CD4-positive, alpha-beta memory T cell (primary cell): ENCODE measurements at places on chromosomes 3 and 15. TPM values are rescaled to one million over a fixed set of nuclear protein-coding genes. Genes with fewer than 3 reads are reported as not detected.

DNA sequence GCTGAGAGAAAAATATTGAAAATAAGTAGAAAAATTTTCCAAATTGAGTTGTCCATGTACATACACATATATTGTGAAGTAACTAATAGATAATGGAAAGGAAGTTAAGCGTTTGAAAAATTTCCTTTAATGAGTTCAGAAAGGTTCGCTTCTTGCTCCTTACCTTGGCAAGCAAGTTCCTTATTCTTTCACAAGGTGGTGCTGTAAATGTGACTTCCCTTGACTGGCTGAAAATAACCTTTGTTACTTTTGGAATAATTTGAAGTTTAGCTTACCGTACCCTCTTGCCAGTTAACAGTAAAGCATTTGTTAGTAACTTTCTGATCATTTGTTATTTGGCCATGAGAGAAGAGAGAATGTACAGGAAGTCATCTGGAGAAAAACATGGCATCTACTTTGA, 41.6 kb downstream of the PYDC2 start:
- DNase-seq: no peak
- no peaks in the 10 kb centered on the region for H3K27me3 ChIP-seq
- no peak overlapping the region for H3K27ac ChIP-seq
- no peaks in the 10 kb centered on the region for H3K4me1 ChIP-seq
- no peaks in the 10 kb centered on the region for H3K36me3 ChIP-seq

DNA sequence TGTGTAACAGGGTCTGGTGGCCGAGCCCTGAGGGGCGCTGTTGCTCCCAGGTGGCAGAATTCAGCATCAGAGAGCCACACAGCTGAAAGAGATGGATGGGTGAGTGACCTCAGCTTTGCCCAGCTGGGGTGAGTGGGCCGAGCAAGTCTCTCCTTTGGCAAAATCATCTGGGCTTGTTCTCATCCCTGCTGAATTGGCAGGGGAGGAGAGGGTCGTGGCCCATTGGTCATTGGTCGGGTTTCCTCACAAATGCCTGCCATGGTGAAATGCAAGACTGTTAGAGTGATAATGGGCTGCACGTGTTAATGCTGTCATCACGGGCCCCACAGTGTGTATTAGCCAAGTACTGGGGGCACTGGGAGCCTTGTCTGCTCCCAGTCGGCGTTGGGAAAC, 15.9 kb downstream of the ABHD2 start:
- no peaks in the 10 kb centered on the region for H3K27me3 ChIP-seq
- DNase-seq: no peak
- no peak overlapping the region for H3K4me3 ChIP-seq
- peaks cover 13% of the 10 kb centered on the region for H3K36me3 ChIP-seq
- peaks cover 10% of the 10 kb centered on the region for H3K4me1 ChIP-seq
- H3K27ac ChIP-seq: no peak overlapping the region

DNA sequence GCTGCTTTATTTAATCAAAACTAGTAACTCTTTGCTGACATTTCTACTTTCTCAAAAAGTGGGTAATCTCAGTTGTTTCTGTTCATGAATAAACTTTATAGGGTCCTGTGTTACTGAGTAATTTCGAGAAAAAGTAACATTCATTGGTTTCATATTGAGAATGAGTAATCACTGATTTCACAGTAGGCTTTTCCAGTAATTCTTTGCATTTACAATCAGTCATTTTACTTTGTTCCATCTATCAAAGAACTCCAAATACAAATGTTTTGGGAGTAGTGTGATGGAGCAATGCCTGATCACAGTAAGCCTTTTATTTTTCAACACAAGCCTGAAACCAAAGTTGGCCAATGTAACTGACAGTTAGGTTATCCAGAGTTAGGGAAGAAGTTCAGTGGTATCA, 353.6 kb downstream of the ULK4 start:
- no peak for DNase-seq
- no peaks in the 10 kb centered on the region for H3K27me3 ChIP-seq
- no peaks in the 10 kb centered on the region for H3K4me1 ChIP-seq

- DNase-seq: no peak
- H3K4me3 ChIP-seq: no peak overlapping the region
- H3K27me3 ChIP-seq: no peaks in the 10 kb centered on the region
- no peak overlapping the region for H3K27ac ChIP-seq
- H3K36me3 ChIP-seq: no peaks in the 10 kb centered on the region
- H3K4me1 ChIP-seq: no peaks in the 10 kb centered on the region
Observed at GRCh38 chr15:84830036-84830435, 12.9 kb downstream of the ALPK3 start.

DNA sequence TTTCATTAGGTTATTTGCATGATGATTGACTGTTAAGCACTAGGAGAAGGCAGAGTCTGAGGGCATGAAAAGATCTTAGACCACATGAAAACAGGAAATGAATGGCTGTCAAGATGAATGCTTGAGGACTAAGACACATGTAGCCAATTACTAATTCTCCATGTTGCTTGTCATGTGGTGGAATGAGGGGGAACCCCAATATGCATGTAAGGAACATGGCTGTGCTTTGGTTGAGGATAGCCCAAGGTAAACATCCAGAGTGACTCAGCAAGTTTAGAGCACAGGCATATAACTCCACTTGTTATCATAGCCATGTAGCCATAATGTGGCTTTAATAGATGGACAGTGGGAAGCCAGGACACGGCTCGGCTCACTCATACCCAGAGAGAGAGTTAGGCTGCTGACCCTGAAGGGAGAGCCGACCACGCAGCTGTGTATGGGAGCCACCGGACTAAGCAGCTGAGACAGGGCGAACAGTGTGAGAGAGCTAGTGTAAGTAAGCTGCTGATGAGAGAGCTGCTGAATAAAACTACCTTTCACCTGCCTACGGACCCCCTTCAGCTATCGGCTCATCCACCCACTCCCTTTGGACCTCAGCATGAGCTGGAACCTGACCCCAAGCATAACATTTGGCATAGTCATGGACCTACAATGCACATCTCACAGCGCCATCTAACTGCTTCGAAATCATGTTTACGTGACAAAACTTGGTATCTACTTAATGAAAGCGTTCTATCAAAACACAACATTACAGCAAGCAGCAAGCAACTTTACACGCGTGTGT, 37.6 kb downstream of the ANO10 start:
- peak; percentile 7 for DNase-seq
- H3K4me3 ChIP-seq: no peak overlapping the region
- no peaks in the 10 kb centered on the region for H3K4me1 ChIP-seq
- H3K27me3 ChIP-seq: no peaks in the 10 kb centered on the region

DNA sequence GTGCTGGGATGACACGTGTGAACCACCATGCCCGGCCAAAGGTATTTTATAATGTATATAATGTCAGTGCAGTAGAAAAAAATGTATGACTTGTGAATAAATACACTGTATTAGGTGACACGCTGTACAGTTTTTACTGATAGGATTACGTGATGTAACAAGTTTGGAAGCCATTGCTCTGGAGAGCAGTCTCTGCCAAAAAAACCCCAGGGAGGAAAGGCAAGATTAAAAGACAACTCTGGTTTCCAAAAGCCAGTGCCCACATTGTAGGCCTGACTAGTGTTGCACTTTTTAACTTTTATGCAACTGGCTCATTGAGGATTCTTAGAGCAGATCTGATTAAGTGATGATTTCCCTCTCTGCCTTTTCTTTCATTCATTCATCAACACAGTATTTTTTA, 62.0 kb upstream of the SLC2A2 start:
- no peak overlapping the region for H3K4me3 ChIP-seq
- DNase-seq: no peak
- no peak overlapping the region for H3K27ac ChIP-seq
- H3K4me1 ChIP-seq: no peaks in the 10 kb centered on the region
- peaks cover 61% of the 10 kb centered on the region for H3K36me3 ChIP-seq

DNA sequence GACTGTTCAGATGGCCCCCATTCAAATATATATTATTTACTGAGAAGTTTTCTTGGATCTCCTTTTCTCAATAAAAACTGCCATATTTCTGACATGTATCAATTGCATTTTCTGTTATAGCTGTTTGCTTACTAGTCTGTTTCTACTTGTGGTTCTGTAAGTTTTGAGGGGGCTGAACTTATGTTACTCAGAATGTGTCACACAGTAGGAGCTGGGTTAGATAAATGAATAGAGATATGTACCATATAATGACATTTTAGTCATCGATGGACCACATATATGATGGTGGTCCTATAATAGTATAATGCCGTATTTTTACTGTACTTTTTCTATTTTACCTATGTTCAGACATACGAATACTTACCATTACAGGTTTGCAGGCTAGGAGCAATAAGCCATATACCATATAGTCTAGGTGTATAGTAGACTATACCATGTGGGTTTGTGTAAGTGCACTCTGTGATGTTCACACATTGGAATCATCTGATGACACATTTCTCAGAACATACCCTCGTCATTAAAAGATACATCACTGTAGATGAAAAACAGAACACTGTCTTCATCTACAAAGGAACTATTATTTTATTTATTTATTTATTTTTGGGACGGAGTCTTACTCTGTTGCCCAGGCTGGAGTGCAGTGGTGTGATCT, 22.3 kb downstream of the PPP4R2 start:
- no peak overlapping the region for H3K27ac ChIP-seq
- no peaks in the 10 kb centered on the region for H3K27me3 ChIP-seq
- peaks cover 54% of the 10 kb centered on the region for H3K4me1 ChIP-seq
- H3K4me3 ChIP-seq: no peak overlapping the region
- H3K36me3 ChIP-seq: peaks cover 8% of the 10 kb centered on the region

- H3K27ac ChIP-seq: no peak overlapping the region
- H3K36me3 ChIP-seq: no peaks in the 10 kb centered on the region
- H3K4me1 ChIP-seq: peaks cover 6% of the 10 kb centered on the region
- H3K4me3 ChIP-seq: no peak overlapping the region
- DNase-seq: no peak
- H3K27me3 ChIP-seq: no peaks in the 10 kb centered on the region
Observed at GRCh38 chr3:58355179-58355578, 22.5 kb downstream of the PXK start.

SPTSSB gene
- polyA plus RNA-seq: 0.79 TPM

TUSC7 gene
- polyA plus RNA-seq: not detected

FMN1 gene
- polyA plus RNA-seq: 0.09 TPM

TRIM59 gene
- polyA plus RNA-seq: 21.6 TPM

AMT gene
- 0.15 TPM for polyA plus RNA-seq
